ENCODE measurements at places on chromosomes 6 and 20.

DNA sequence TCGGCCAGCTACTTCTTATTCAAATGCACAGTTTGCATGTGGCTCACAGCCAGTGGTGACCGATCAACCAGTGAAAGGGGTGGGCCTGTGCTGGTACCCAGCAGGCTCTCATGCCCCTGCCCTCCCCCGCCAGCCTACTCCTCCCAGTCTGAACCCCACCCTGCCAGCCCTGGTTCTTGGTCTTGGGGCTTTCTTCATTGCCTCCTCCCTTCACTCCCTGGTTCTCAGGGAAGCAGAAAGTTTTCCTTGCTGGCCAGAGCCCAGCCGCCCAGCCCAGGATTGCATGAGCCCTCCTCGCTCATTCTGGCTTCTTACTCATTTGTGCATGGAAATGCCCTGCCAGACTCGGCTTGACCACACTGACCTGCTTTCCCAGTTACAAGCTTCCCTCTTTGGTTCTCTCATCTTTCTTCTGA is 40.8 kb downstream of the KCNK17 start:
- no peak for DNase-seq

DNA sequence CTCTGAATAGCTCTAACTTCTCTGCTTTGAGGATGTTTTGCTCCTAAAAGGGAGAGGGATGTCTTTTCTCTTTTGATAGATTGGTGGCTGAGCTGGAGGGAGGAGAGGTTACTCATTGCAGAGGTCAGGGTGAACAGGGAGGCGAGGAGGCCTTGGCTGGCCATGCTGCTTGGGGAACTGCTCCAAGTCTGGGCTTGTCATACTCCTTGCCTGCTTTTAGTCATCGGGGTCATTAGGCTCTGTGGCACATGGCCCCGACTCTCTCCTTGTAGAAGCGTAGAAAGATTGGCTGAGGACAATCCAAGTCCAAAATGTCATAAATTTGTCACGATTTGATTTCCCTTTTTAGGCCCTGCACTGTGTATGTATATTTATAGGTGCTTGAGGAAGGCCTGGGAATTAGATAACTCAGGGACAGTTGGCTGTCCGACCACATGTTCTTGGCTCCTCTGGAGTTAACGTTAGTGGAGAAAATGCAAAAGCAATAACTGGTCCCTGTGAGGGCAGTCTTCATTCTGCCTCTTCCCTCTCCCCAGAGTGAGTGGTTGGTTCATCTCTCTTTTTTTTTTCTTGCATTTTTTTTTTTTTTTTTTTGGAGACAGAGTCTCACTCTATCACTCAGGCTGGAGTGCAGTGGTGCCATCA is 160.1 kb downstream of the SCP2D1 start:
- no peak for DNase-seq

DNA sequence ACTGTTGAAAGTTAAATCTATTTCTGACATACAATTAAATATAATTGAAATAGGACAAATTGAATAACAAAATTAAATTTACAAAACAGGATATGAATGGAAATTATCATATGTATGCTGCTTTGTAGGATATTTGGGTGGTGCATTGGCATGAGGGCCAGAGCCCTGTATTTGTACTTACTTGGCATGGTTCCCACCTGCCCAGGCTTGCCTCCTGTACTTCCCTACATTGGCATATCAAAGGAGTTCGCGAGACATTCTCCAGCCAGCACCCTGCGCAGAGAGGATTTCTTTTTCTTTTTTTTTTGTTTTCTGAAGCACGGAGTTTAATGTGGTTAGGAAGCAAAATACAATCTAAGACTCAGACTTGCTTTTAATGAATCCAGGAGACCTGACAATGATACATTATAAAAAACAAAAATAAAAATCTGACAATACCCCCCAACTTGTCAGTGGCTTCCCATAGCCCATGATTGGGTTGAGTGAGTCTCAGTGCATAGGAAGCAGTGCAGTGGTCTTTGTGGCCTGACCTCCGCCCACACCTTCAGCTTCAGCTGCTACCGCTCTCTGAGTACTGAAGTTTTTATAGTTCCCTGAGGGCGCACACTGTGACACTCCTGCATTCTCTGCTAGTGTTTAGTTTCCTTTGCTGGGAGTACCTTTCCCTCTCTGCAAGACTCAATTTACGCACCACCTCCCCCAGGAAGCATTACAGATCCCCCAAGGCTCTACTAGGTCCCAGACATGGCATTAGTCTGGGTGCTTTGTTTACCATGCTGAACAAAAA is 440.8 kb downstream of the UTRN start:
- no peak for DNase-seq

- no peak for DNase-seq
Measured at GRCh38 chr6:85124472-85125354, 325.2 kb upstream of the NT5E start.

DNA sequence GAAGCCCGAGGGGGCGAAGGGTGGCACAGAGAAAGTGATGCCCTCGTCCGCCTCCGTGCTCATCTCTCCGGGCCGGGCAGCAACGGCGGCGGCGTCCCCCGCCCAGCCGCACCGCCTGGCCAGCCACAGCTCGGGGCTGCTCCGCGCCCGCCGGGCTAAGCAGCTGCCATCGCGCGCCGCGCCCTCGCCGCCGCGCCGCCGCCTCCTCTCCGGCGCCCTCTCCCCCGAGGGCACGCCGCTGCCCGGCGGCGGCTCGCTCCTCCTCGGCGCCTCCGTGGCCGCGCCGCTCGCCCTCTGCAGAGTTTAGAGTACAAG is 225 bp downstream of the MAP3K5 start:
- no peak for DNase-seq

- DNase-seq = no peak
Measured at GRCh38 chr20:53948383-53949318, 121.7 kb downstream of the BCAS1 start.

GRCh38 chr6:7431674-7432390 is 42.2 kb downstream of the RIOK1 start:
- no peak for DNase-seq

DNA sequence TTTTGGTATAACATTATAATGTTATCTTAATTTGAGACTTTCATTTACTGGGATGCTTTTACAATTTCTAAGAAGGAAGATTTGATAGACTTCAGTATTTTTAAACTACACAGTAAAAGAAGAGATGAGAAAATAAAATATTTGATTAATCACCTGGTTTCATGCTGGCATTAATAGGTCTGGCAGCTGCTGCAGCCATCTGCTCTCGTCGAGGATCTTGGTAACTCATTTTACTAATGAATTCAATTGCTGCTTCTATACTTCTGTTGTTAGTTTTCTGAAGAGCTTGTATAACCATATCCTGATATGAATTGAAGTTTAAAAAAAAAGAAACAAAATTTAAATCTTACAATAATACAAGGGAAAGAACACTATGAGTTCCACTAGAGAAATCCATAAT is 23.0 kb downstream of the LATS1 start:
- DNase-seq = no peak

- DNase-seq = peak; percentile 15
Measured at GRCh38 chr6:134636186-134636799, 313.6 kb downstream of the ALDH8A1 start.

DNA sequence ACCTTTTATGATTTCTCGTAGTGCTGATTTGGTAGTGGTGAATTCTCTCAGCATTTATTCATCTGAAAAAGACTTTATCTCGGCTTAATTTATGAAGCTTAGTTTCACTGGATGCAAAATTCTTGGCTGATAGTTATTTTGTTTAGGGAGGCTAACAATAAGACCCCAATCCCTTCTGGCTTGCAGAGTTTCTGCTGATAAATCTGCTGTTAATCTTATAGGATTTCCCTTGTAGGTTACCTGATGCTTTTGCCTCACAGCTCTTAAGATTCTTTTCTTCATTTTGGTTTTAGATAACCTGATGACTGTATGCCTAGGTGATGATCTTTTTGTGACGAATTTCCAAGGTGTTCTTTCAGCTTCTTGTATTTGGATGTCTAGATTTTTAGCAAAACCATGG is 388.7 kb downstream of the UTRN start:
- DNase-seq = no peak

DNA sequence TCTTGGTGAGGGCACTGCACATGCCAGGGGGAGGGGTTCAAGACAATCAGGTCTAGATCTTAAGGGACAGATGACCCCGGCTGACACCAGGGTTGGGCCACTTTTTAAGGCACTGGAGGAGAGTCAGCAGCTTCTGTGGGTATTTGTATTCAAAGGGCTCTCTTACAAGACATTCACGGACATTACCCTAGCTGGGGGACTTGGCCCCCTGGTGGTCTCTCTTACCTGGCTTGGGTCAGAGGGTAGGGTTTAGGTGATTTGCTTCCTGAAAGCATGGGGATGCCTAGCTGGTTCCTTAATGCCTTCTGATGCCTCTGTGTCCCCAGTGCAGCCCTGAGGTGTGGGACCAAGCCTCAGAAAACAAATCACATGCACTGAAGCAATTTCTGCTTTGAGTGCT is 354.7 kb downstream of the CDC5L start:
- no peak for DNase-seq

DNA sequence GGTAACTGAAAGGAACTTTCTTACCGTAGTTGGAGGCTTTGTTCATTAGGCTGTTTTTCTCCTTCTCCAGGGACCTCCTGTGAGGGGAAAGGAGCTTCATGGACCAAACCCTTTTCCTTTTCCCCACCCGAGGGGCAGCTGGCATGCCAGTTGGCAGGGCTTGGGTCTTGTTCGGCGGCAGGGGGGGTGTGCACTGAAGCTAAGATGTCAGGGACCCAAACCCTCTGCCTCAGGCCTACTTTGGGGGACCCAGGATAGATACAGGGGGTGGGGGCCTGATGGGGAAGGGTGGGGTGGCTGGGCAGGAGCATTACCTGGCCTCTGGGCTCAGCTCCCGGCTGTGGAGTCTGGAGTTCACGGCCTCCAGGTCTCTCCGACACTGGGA is 14.9 kb downstream of the CCDC167 start:
- DNase-seq = no peak

- DNase-seq = no peak
Measured at GRCh38 chr20:14838663-14839628, 501.5 kb upstream of the FLRT3 start.

DNA sequence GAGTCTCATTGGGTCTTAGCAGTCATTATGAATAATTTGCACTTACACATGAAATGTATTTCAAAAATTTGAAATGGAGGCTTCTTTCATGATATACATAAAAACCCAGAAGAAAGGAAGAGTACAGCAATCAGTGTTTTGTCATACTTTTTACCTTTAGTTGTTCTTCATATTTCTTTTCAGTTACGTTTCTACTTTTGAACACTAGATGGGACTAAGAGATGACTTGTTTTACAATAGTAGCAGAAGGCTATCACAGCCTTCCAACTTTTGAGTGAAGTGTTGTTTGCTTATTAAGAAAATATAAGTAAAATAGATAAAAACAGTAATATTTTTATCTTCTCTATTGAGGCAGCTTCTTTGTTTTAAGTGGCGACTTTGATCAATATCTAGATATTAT is 58.1 kb downstream of the L3MBTL3 start:
- DNase-seq = no peak

- DNase-seq = no peak
Measured at GRCh38 chr20:63915471-63915870, 20.5 kb downstream of the DNAJC5 start.

GRCh38 chr20:61730631-61731362 is 334.9 kb downstream of the TAF4 start:
- DNase-seq = no peak

GRCh38 chr6:22888163-22888752 is 318.9 kb downstream of the HDGFL1 start:
- DNase-seq = no peak

- no peak for DNase-seq
Measured at GRCh38 chr20:57911512-57912226, 201.9 kb upstream of the PMEPA1 start.

GRCh38 chr20:21967481-21967880 is 262.0 kb downstream of the PAX1 start:
- DNase-seq = no peak

- DNase-seq = no peak
Measured at GRCh38 chr6:152918991-152919390, 63.9 kb downstream of the FBXO5 start.

DNA sequence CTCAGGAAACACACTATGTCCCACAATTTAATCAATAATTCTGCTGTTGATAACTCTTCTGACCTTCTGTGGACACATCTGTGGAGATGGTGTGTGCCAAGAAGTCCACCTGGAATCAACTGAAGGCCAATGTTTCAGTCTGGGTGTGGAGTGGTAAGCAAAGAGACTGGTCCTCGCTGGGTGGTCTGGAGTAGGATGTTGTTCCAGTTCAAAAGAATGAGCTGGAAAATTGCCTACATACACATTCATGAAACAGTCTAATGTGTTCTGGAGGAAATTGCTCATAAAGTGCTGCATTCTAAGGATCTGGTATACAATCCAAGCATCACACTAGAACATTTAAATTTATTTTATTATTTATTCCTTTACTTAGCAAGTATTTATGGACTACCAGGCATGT is 33.9 kb upstream of the TBX18 start:
- no peak for DNase-seq

GRCh38 chr6:30889921-30890645 is 5.8 kb downstream of the DDR1 start:
- no peak for DNase-seq

DNA sequence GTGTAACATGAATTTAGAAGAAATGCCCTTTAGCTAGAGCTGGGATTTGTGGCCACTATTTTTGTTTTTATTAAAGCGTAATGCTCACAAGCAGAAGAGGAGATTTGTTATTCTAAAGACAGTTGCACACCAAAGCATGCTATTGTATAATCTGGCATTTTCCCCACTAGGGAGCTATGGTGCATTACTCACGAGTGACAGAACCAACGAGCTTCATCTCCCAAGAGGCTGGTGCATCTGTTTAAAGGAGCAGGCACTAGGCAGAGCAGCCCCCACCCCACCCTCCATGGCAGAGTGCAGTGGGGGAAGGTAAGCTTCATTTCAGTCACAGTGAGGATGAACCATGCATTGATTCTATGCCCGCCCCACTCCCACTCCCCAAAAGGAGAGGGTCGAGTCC is 287.3 kb upstream of the TSHZ2 start:
- no peak for DNase-seq

- DNase-seq = no peak
Measured at GRCh38 chr6:7261032-7261841, 51.8 kb downstream of the SSR1 start.

GRCh38 chr6:11975353-11975977 is 36.6 kb upstream of the HIVEP1 start:
- no peak for DNase-seq

DNA sequence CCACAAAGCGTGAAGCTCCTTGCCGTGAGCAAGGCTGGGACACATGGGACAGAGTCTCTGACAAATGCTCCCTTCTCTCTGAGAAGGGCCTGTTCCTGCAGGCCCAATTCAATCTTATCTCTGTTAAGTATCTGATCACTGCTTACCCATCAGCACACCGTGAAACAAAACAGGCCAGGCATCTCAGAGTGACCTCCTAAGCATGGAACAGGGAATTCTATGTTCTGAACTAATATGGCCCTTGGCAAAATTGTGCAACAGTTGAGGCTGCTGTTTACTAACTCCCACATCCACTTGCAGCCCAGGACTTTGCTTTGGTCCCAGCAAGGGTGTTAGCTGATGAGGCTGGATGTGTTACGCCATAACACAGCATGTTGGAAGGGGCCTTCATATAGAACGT is 79.2 kb downstream of the GCLC start:
- no peak for DNase-seq

Measured in stimulated activated CD4-positive, alpha-beta T cell treated with anti-CD3 and anti-CD28 coated beads, TNF-alpha, amount 100 ng/mL, for 1 hour (primary cell).